Peyer's patch (tissue), 4 donors: ENCODE measurements at places on chromosomes 5 and 9.

DNA sequence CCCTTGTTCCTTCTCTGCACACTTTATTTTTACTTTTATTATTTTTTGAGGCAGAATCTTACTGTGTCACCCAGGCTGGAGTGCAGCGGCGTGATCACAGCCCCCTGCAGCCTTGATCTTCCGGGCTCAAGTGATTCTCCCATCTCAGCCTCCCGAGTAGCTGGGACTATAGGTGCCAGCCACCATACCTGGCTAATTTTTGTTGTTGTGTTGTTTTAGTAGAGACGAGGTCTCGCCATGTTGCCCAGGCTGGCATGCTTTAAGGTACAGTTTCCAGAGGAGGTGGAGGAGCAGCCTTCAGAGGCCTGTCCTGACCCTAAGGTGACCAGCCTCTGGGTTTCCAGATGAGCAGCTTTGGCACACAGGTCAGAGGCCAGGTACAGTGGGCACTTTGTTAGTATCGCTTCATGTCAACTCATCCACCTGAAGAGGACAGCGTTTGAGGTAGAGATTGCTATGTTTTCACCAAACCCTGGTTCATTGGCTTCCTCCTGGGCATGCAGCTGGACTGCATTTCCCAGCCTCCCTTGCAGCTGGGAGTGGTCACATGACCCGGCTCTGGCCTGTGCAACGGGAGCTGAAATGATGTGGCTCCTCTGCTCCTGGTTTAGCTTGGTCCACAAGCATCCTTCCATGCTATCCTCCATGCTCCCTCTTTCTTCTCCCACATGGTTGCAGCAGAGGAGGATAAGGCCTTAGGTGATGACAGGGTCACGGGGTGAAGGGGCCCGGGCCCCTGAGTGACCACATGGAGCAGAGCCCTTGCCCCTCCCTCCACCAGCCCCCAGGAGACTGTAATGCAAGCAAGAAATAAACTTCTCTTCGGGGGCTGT is 139.3 kb upstream of the IER5L start:
- DNase-seq: no peak

DNA sequence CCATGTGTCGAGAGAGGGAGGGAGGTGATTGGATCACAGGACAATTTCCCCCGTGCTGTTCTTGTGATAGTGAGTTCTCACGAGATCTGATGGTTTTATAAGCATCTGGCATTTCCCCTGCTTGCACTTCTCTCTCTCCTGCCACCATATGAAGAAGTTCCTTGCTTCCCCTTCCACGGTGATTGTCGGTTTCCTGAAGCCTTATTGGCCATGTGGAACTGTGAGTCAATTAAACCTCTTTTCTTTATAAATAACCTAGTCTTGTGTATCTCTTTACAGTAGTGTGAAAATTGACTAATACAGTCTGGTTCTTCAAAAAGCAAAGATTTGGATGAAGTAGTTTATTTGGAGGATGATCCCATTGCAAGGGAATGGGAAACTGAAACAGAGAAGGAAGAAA is 11.3 kb upstream of the MIER3 start:
- DNase-seq: no peak

- DNase-seq: no peak
These were observed 240.6 kb downstream of the MARCHF11 start for GRCh38 chr5:15938961-15939360.

DNA sequence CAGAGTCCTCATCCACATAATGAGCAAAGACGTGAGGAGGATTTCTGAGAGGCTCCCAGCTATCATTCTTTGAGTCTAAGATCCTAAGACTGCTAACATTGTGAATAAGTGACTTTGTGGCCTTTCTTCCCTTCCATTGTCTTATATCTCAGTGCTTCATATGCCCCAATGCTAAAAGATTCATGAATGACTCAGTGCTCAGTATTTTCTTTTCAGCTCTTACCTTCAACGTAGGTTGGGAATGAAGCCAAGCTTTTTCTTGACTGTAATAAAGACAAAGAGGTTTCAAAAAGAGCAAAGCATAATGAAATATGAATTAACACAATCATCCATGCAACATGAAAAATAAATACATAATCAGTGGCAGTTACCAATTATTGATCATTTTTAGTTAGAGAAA is 146.4 kb downstream of the ENTREP1 start:
- no peak for DNase-seq

GRCh38 chr5:102211165-102211564 is 84.9 kb downstream of the SLCO4C1 start:
- no peak for DNase-seq

DNA sequence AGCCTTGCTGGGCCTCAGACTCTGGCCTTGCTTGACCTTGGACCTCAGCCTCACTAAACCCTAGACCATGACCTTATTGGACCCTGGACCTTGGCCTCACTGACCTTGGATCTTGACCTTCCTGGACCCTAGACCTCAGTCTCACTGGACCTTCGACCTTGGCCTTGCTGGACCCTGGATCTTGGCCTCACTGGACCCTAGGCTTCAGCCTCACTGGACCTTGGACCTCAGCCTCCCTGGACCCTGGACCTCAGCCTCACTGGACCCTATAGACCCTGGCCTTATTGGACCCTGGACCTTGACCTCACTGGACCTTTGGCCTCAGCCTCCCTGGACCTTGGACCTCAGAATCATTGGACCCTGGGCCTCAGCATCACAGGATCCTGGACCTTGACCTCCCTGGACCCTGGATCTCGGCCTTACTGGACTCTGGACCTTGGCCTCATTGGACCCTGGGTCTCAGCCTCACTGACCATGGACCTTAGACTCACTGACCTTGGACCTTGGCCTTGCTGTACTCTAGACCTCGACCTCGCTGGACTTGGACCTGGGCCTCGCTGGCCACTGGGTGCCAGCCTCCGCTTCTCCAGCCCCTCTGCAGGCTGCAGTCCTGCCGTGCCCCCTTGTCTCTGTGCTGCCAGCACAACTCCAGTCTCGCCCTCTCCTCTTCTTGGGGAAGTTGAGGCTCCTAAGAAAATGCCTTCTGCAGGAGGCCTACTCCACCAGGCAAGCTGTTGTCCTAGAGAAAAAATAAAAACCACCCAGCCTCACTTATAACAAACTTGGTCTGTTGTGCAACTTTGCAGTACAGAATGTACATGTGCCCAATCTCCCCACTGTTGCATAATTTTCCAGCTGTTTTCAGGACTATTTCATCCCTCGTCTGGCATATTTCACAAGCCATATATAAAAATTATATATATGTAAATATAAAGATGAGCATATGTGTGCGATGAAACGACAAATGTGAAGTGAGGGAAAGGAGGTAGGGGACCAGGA is 11.0 kb upstream of the ADAMTS2 start:
- no peak for DNase-seq

DNA sequence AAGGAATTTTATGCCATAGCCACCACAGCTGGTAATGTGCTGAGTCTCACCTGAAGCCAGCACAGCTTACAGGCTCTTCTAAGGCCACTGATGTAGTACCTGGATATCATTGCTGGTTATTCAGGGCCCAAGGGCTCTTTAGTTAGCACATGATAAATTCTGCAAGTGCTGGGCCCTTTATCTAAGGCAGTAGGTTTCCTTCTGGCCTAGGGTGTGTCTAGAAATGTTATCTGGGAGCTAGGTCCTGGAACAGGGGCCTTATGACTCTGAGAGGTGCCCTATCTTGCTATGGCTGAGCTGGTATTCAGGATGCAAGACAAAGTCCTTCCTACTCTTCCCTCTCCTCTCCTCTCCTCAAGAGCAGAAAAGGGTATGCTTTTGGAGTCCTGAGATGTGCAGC is 1424.5 kb upstream of the NUDT12 start:
- DNase-seq: no peak

GRCh38 chr9:136784249-136784996 is 6.7 kb upstream of the TMEM141 start:
- no peak for DNase-seq

- no peak for DNase-seq
These were observed 15.3 kb downstream of the MAP1B start for GRCh38 chr5:72122602-72123001.

DNA sequence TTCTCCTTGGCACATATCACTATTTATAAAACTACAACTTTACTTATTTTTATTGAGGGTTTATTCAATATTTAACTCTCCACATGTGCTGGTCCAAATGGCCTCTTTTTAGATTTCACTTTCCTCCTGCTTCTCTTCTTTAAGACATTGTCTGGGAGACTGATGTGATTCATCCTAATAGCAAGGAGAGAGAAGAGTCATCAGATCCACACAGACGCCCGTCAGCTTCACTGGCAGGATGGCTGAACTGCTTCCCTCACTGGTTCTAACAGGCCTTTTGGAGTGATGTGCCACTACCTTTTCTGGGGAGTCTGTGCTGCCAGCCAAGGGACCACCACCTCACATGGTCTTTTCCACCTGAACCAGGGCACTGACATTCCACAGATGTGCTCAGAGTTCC is 16.5 kb upstream of the ROR2 start:
- no peak for DNase-seq

DNA sequence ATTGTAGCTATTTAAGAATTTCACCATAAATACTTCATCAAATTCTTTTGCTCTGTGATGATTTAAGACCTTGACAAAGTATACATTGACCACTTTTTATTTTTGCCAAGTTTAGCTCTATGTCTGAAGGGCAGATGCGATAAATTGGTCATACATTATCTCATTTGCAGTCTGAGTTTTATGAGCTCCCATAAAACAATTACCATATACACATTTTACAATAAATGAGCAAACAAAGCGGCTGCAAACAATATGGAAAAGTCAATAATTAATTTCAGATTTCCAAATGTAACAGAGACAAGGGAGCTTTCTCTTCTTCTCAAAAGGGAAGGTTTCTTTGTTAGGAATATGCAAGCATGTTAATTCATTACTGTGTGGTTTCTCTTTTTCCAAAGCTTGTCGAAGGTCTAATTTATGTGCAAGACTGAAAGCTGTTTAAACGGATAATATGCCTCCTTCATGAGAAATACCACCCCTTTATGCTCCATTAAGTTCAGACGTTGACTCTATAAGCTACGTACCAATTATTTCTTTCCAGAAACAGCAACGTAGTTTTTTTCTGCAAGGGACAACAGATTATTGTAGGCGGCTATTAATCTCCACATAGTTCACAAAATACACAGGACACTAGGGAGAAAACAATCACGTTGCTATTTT is 7.0 kb upstream of the IZUMO3 start:
- no peak for DNase-seq

DNA sequence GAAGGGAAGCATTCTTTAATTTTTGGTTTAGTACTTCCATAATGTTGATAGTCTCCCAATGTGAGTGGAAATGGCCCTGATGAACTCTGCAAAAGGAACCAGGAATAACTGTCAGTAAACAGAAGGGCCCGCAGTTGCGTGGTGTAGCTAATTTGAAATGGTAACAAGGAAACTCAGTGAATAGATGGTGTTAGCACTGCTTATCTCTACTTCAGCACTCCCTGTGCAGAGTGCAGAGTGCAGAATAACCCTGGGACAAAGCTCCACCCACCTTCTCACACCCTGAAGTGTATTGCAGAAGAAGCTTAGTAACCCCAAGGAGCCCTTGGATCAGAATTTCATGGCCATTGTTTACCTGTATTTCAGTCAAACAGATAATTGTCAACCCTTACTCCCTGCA is 158.9 kb downstream of the PCSK5 start:
- DNase-seq: peak; percentile 55

DNA sequence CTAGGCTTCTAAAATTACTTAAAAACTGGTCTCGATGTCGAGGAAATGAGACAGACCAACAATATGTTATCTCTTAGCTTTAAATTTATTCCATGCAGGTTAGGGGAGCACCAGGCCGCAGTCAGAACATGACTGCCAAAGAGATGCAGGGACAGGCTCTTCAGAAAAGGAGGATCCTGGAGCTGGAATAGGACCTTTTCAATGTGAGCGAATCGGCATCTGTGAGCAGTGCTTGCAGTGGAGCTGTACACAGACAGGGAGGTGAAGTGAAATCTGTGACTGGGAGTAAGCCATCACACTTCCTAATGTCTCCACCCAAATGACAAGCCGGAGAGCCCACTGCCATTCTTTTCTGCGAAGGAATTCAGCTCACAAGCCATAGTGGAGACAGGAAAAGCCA is 78.2 kb downstream of the EFNA5 start:
- DNase-seq: no peak

DNA sequence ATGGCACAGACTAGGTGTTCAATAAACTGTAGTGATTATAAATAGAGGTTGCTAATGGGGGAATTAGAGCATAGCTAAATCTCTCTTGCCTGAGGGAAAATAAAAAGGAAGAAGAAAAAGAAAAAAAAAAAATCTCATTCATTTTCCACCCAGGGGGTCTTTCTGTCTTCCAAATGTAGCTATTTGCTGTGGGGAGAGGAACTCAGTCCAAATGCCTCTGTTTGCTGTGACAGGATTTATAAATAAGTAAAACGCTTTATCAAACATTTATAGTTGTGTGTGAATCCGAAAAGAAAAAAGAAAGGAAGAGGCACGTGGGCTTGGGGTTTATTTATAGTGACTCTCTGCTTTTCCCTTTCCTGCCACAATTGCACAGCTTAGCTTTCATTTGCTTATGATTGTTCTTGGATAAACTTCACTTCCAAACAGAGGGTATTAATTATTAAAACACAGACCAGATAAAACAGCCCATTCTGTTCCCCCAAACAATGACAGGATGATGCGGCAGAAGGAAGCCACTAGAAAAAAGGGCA is 245.7 kb downstream of the ASTN2 start:
- DNase-seq: no peak

- DNase-seq: no peak
These were observed 172.7 kb upstream of the RIOK2 start for GRCh38 chr5:97355775-97356174.

DNA sequence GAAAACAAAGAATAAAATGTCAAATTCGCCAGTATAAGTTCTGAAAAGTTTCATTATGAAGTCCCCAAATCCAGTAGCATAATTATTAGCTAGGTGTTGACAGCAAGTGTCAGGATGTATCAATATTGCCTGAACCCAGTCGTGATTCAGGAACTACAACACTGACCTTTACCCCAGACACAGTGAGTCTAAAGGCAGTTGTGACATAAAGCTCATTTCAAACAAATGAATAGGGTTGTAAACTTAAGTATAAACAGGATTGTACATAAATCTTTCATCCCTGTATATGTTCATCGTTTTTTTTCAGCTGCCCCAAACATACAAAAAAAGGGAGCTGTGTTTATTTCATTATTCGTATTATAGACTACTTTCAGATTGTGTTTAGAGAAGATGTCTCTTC is 385.7 kb downstream of the PLK2 start:
- DNase-seq: no peak

DNA sequence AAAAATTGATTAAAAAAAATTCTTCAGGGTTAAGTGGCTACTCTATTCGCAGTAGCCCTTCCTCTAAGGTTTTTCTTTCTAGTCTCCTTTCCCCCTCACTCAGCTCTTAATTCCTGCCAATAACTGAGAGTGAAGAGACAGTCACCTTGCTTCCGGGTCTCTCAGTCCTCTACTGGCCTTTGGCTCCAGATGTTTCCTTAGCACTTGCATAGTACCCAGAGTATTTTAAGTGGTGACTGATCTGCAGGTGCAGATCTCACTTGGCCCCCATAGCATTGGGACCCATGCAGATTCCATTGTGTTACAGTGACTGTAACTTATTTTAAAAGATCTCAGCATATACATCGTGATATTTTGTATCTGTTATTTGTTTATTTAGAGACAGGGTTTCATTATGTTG is 66.2 kb downstream of the GCNT1 start:
- DNase-seq: no peak
